ENCODE measurements at places on chromosomes 6 and 20.

- no peak for DNase-seq
These were observed 30.7 kb upstream of the NT5E start for GRCh38 chr6:85419046-85419759.

DNA sequence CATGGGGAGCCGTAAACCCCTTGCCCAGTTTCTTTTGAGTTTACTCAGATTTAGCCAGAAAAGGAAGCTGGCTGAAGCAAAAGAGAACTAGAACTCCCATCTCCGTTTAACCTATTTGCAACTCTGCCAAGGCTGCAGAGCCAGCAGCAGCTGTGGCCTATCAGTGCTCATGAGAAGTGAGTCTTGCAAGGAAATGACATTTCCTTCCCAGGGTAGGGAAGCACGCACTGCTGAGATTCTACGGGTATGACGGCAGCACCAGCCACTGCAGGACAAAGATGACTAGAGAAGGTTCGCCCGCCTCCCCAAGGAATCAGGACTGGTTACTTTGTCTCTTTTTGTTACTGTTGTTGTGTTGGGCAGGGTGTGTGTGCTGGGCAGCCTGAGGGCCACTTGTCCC, 47.6 kb downstream of the PPP1R3G start:
- DNase-seq: no peak

DNA sequence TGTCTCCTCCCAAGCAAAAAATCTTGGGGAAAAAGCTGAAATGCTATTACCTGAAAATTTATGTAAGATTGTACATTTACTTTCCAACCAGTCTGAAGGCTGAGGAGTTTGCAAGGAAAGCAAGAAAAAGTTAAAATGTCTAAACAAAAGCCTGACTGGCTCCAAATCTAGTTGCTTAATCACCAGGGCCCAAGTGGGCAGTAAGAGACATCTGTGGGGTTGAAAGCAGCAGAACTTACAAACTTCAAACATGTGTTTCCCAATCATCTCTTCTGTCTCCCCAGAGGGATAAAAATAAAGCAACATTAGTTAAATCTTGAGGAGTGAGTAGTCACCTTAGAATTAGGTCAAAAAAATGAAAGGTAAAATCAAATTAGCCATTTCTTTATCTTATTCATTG, 98.6 kb downstream of the OGFRL1 start:
- no peak for DNase-seq

- DNase-seq: no peak
These were observed 234.2 kb upstream of the ECI2 start for GRCh38 chr6:4369616-4370015.

DNA sequence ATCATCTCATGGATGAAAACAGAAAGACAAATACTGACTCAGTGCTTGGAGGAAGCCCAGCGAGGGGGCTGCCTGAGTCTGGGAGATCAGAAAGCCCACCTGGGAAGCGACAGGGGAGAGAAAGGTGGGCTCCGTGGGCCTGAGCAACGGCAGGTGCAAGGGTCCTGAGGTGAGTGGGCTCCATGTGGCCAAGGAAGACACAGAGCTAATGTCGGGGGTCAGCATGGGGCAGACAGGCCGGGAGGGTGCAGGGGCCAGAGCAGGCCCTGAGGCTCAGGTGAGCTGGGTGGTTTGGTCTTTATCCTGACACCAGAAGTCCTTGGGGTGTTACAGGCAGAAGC, 18.8 kb downstream of the APCDD1L start:
- no peak for DNase-seq

GRCh38 chr20:58713801-58714339, 21.3 kb downstream of the NPEPL1 start:
- DNase-seq: no peak

GRCh38 chr20:63508072-63508768, 9.3 kb upstream of the EEF1A2 start:
- peak; percentile 2 for DNase-seq

- DNase-seq: peak; percentile 14
These were observed 25.6 kb downstream of the UTRN start for GRCh38 chr6:144310765-144311164.

DNA sequence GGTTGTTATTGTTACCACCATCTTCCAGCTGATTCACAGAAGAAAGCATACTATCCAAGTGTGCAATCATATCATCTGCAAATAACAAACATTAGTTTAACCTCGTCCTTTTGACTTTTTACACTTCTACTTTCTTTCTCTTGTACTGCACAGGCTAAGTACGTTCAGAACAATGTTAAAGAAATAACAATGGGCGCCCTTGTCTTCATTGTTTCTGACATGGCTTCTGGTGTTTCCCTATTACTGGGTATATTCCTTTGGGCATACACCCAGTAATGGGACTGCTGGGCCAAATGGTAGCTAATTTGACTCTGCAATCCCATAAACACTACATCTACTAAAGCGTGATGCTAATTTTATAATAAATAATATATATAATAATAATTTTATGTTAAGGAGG, 146.7 kb downstream of the GJA10 start:
- no peak for DNase-seq

DNA sequence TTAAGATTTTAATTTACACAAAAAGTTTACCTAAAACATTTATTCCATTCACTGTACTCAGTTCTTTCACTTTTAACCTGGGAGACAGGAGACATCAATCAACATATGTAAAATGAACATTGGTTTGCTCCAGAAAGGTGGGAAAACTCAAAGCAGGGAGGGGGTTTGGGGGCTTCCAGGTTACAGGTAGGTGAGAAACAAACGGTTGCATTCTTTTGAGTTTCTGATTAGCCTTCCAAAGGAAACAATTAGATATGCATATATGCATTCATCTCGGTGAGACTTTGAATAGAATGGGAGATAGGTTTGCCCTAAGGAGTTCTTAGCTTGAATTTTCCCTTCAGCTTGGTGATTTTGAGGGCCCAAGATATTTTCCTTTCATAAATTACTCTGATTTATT, 38.2 kb upstream of the HDAC2 start:
- no peak for DNase-seq

GRCh38 chr6:82227770-82228169, 19.8 kb downstream of the IBTK start:
- DNase-seq: no peak

GRCh38 chr6:4363656-4364055, 228.3 kb upstream of the ECI2 start:
- DNase-seq: no peak

- no peak for DNase-seq
These were observed 41.6 kb downstream of the SULF2 start for GRCh38 chr20:47743671-47744070.

- peak; percentile 38 for DNase-seq
These were observed 15.4 kb downstream of the FKBP1A start for GRCh38 chr20:1377341-1377871.
